ENCODE measurements at places on chromosomes 3 and 15. TPM values are rescaled to one million over a fixed set of nuclear protein-coding genes. Genes with fewer than 3 reads are reported as not detected.

FGD5 gene
- total RNA-seq, result 1.0 TPM

MNS1 gene
- total RNA-seq, result 2.1 TPM

PLSCR5 gene
- total RNA-seq, result not detected

ABI3BP gene
- total RNA-seq, result 6.2 TPM

CRYGS gene
- total RNA-seq, result 1.0 TPM

MYO5A gene
- total RNA-seq, result 24.4 TPM

ARGFX gene
- total RNA-seq, result not detected

RTP3 gene
- not detected for total RNA-seq

NRG4 gene
- not detected for total RNA-seq

PPP2R3A gene
- 10.5 TPM for total RNA-seq

LRRC2 gene
- total RNA-seq, result 0.77 TPM

GOLGA8M gene
- total RNA-seq, result 0.26 TPM

CX3CR1 gene
- total RNA-seq, result under 0.01 TPM

KCNMB2 gene
- 0.17 TPM for total RNA-seq

TRH gene
- total RNA-seq, result not detected

GOLGA8T gene
- total RNA-seq, result 0.26 TPM

PCSK6 gene
- total RNA-seq, result 1.0 TPM

KBTBD13 gene
- total RNA-seq, result not detected

SNURF gene
- 61.1 TPM for total RNA-seq

PRTG gene
- 4.0 TPM for total RNA-seq

EOMES gene
- under 0.01 TPM for total RNA-seq

GPR62 gene
- total RNA-seq, result under 0.01 TPM

ALG1L2 gene
- total RNA-seq, result 0.50 TPM

PPM1L gene
- 2.1 TPM for total RNA-seq

TMEM45A gene
- 26.4 TPM for total RNA-seq

CCR5 gene
- total RNA-seq, result under 0.01 TPM

FBXL22 gene
- total RNA-seq, result 0.50 TPM

AMOTL2 gene
- 74.6 TPM for total RNA-seq

CYP8B1 gene
- not detected for total RNA-seq

LRRC31 gene
- total RNA-seq, result not detected

TMC3 gene
- not detected for total RNA-seq

SNX22 gene
- total RNA-seq, result 0.17 TPM
